ENCODE measurements at places on chromosomes 7 and 10. TPM values are rescaled to one million over a fixed set of nuclear protein-coding genes. Genes with fewer than 3 reads are reported as not detected.

Gene VWC2
- 0.09 TPM for total RNA-seq

Gene GIMAP5
- total RNA-seq = 27.3 TPM

DNA sequence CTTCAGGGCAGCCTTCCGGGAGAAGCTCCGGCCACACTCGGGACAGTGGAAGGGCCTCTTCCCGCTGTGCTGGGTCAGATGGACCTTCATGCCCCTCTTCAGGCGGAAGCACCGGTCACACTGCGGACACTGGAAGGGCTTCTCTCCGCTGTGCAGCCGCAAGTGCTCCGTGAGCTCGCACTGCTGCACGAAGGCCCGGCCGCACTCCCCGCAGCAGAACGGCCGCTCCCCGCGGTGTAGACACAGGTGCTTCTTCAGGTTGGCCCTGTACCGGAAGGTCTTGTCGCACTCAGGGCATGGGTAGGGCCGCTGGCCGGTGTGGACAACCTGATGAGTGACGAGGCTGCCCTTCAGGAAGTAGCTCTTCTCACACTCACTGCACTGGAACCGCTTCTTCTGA is 14.2 kb upstream of the ZNF786 start:
- H3K27ac ChIP-seq = no peak overlapping the region
- H3K4me1 ChIP-seq = no peaks in the 10 kb centered on the region
- no peaks in the 10 kb centered on the region for H3K27me3 ChIP-seq

- no peak overlapping the region for H3K4me3 ChIP-seq
- no peak for DNase-seq
- H3K27me3 ChIP-seq = no peaks in the 10 kb centered on the region
- H3K36me3 ChIP-seq = no peaks in the 10 kb centered on the region
- no peak overlapping the region for H3K27ac ChIP-seq
Observed at GRCh38 chr10:99346247-99346646, 17.1 kb downstream of the CNNM1 start.

GRCh38 chr7:412313-412710 is 107.3 kb downstream of the PDGFA start:
- H3K27ac ChIP-seq = no peak overlapping the region
- DNase-seq = no peak
- H3K36me3 ChIP-seq = no peaks in the 10 kb centered on the region
- H3K4me3 ChIP-seq = no peak overlapping the region
- no peaks in the 10 kb centered on the region for H3K4me1 ChIP-seq

DNA sequence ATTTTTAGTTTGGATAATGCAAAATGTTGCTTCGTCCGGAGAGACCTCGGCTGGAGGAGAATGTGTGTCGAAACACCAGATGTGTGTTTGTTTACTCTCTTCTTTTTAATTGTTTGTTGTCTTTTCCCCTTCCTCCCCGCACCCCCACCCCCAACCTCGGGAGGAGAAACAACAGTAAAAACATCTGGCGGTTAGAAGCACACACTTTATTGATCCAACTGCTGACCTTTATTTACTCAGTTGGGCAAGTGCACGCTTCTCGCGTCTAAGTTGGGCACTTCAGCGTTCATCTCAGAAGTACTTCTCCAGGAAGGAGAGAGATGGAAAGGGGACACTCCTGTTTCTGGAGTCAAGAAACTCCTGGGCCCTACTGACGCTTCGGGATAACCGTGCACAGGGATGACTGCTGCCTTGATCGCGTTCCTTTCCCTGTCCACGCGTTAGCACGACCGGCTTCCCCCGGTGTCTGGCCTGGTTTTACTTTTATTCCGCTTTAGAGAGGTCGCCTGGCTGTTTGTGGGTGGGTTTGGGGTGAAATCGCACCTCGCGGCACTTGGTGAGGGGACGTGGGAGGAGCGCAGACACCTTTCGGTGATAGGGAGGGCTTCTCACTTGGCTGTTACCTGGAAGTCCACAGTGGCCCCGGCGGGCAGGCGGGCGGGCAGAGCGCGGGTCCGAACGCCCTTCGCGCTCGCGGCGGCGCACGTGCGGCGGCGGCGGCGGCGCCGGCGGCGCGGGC is 168.3 kb upstream of the PPP1R3A start:
- peaks cover 4% of the 10 kb centered on the region for H3K27me3 ChIP-seq
- no peaks in the 10 kb centered on the region for H3K4me1 ChIP-seq

DNA sequence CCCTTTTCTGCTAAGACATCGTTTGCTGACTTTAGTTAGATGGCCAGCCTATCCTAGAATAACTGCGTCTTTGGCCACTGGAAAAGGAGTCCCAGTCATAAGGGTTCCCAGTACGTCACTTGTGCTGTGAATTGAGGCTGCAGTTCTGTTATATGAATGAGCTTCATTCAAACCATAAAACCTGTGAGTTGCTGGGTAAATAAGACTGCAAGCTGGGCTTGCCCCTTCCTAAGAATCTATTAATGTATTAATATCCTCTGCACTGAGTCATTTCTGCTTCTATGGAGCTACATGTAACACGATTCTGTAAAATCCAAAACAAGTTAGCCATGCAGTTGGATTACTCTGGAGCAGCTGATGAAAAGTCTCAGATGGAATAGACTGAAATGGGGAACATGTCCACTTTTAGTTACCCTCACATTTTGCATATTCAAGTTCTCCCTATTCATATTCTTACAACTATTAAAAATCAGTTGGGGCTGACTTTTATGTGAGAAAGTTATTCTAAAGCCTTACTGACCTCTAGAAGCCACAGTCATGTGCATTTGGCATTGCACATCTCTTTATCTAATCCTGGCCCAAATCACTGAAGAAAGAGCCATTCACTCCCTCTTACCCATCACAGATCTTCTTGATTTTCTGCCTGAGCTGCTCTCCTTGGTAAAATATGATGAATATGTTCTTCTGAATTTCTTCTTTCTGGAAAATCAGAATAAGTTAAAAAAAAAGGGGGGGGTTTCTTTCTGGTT is 41.8 kb upstream of the TMEM213 start:
- no peak overlapping the region for H3K4me3 ChIP-seq
- peaks cover 3% of the 10 kb centered on the region for H3K4me1 ChIP-seq
- no peak overlapping the region for H3K27ac ChIP-seq
- no peaks in the 10 kb centered on the region for H3K36me3 ChIP-seq
- H3K27me3 ChIP-seq = no peaks in the 10 kb centered on the region

Gene UCN3
- 0.28 TPM for total RNA-seq

Gene CRCP
- total RNA-seq = 43.0 TPM

DNA sequence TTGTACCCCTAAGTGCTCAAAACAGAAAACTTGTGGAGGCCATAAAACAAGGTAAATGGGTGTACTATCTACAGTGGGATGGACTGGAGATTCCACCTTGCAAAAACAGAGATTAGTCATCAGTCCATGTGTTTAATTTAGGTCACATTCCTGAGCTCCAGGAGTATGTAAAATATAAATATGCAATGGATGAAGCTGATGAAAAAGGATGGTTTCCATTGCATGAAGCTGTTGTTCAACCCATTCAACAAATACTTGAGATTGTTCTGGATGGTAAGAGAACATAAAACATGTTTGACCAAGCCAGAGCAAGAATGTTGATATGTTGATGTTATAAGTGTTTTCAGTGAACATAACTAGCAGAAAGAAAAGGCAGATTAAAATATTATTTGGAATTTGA is 14.6 kb downstream of the ASB15 start:
- DNase-seq = no peak
- no peaks in the 10 kb centered on the region for H3K27me3 ChIP-seq
- H3K4me1 ChIP-seq = no peaks in the 10 kb centered on the region
- H3K27ac ChIP-seq = no peak overlapping the region

Gene PPP1R17
- total RNA-seq = not detected

Gene COL28A1
- 10.2 TPM for total RNA-seq

Gene OPN4
- not detected for total RNA-seq

DNA sequence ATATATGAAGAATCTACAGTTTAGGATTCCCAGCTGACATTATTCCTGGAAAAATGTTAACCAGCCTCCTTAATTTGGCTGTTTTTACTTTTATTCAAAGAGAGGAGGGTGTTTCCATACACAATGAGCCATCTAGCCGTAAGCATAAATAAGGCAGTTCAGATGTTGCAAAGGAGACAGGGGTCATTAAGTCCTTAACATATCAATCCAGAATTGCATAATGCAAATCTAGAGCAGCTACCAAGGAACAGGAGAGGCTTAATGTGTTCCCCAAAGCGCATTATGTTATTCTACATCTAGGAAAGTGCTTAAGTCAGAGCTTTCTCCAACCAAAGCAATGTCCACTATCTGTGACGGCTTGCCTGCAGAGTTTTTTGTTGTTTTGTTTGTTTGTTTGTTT is 32.4 kb upstream of the TCF7L2 start:
- H3K36me3 ChIP-seq = no peaks in the 10 kb centered on the region
- no peaks in the 10 kb centered on the region for H3K27me3 ChIP-seq

GRCh38 chr10:44462338-44462914 is 77.5 kb upstream of the CXCL12 start:
- H3K27ac ChIP-seq = no peak overlapping the region
- no peak for DNase-seq
- H3K27me3 ChIP-seq = no peaks in the 10 kb centered on the region

GRCh38 chr10:93006435-93007039 is 54.1 kb upstream of the CYP26C1 start:
- DNase-seq = peak; percentile 81
- no peaks in the 10 kb centered on the region for H3K4me1 ChIP-seq
- no peaks in the 10 kb centered on the region for H3K27me3 ChIP-seq
- H3K27ac ChIP-seq = no peak overlapping the region

- peaks cover 7% of the 10 kb centered on the region for H3K4me1 ChIP-seq
- no peaks in the 10 kb centered on the region for H3K27me3 ChIP-seq
- no peak for DNase-seq
- no peak overlapping the region for H3K4me3 ChIP-seq
- H3K36me3 ChIP-seq = no peaks in the 10 kb centered on the region
Observed at GRCh38 chr7:6256109-6256483, 16.3 kb downstream of the CYTH3 start.

- no peak overlapping the region for H3K27ac ChIP-seq
- no peaks in the 10 kb centered on the region for H3K4me1 ChIP-seq
- H3K27me3 ChIP-seq = peaks cover 4% of the 10 kb centered on the region
- no peak overlapping the region for H3K4me3 ChIP-seq
Observed at GRCh38 chr7:157519798-157520244, 183.0 kb downstream of the DNAJB6 start.

Gene LRRC4
- total RNA-seq = 14.6 TPM

- H3K36me3 ChIP-seq = no peaks in the 10 kb centered on the region
- no peak overlapping the region for H3K4me3 ChIP-seq
- H3K4me1 ChIP-seq = no peaks in the 10 kb centered on the region
- no peak for DNase-seq
Observed at GRCh38 chr10:94983555-94983954, 45.1 kb downstream of the CYP2C9 start.

DNA sequence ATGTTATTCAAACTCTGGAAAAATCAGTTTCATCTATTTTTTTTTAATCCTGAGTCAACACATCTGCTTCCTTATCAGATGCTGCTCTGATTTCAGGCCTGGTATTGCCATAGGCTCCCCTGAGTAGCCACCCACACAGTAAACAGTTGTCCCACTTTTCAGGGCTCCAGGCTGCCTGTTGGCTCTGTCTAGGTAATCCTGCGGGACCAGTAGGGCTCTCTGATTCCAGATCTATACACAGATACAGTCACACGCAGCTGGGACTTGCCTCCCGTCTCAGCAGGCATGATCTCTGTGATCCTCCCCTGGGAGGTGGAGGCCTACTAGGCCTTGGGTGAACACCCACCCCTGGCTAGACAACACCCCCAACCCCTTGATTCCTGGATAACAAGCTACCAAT is 206.1 kb downstream of the CREB5 start:
- H3K27me3 ChIP-seq = no peaks in the 10 kb centered on the region
- no peak for DNase-seq
- no peaks in the 10 kb centered on the region for H3K36me3 ChIP-seq
- peaks cover 7% of the 10 kb centered on the region for H3K4me1 ChIP-seq
- H3K27ac ChIP-seq = no peak overlapping the region

- no peaks in the 10 kb centered on the region for H3K27me3 ChIP-seq
- peaks cover 73% of the 10 kb centered on the region for H3K36me3 ChIP-seq
- no peaks in the 10 kb centered on the region for H3K4me1 ChIP-seq
- H3K27ac ChIP-seq = no peak overlapping the region
Observed at GRCh38 chr7:149729586-149729982, 43.8 kb downstream of the ZNF467 start.

DNA sequence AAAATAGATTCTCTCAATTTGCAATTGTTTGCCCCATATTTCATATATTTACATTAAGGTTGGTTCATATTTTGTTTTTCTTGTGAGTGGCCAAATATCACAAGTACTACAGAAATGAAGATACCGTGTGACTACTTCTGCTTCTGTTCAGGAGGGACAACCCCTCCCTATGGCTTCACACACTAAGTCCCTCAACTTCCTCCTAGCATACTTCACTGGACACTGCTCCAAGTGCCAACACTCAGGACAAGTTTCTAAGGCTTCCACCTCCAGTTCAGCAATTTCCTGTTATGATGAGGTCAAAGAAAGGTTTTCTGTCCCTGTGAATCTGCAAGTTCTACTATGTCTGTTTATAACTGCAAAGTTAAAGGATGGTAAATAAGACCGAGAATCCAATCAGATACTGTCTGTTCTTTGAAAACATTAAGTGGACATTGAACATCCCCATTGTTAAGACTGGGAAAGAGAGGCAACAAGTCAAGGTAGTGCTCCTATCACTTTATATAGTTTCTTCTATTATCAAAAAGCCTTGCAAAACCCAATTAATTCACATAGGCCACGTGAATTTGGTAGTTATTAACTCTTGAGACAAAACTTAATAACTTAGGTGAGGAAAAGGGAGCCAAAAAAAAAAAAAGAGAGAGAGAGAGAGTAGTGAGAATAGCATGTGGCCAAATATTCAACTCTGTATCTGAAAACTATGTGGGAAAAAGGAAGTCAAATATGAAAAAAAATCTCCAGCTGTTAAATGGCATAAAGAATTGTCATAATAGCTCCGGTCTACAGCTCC is 81.3 kb upstream of the DKK1 start:
- no peaks in the 10 kb centered on the region for H3K27me3 ChIP-seq
- no peaks in the 10 kb centered on the region for H3K36me3 ChIP-seq
- DNase-seq = no peak
- peaks cover 3% of the 10 kb centered on the region for H3K4me1 ChIP-seq
- H3K27ac ChIP-seq = no peak overlapping the region

Gene KLF14
- 0.31 TPM for total RNA-seq

- no peaks in the 10 kb centered on the region for H3K27me3 ChIP-seq
- no peaks in the 10 kb centered on the region for H3K36me3 ChIP-seq
- no peak overlapping the region for H3K4me3 ChIP-seq
- no peak overlapping the region for H3K27ac ChIP-seq
Observed at GRCh38 chr10:43069211-43069515, 7.7 kb upstream of the RET start.

DNA sequence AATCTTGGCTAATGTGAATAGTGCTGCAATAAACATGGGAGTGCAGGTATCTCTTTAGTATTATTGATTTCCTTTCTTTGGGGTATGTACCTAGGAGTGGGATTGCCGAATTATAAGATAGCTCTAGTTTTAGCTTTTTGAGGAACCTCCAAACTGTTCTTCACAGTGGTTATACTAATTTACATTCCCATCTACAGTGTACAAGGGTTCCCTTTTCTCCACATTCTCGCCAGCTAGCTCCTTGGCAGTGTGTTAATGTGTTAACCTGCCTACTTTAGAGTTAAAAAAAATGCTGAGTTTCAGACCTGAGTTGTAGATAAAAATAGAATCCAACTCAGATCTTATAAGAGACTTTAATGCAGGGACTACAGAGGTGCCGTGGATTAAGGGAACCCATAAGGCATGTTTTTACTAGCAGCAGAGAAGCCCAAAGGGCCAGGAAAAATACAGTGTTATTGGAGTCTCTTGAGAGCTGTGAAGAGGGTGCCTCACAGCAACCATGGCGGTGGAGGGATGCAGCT is 35.4 kb downstream of the CDK13 start:
- DNase-seq = peak; percentile 36
- no peaks in the 10 kb centered on the region for H3K27me3 ChIP-seq
- H3K4me3 ChIP-seq = no peak overlapping the region

- no peaks in the 10 kb centered on the region for H3K4me1 ChIP-seq
- no peak for DNase-seq
- no peaks in the 10 kb centered on the region for H3K27me3 ChIP-seq
- H3K36me3 ChIP-seq = peaks cover 10% of the 10 kb centered on the region
- H3K27ac ChIP-seq = no peak overlapping the region
Observed at GRCh38 chr10:853017-853416, 78.5 kb downstream of the LARP4B start.

Data from lung (tissue), 17 donors.